Suppressor macrophage treated with lipopolysaccharide for 1 hour (primary cell): ENCODE measurements at places on chromosomes 6 and 20.

DNA sequence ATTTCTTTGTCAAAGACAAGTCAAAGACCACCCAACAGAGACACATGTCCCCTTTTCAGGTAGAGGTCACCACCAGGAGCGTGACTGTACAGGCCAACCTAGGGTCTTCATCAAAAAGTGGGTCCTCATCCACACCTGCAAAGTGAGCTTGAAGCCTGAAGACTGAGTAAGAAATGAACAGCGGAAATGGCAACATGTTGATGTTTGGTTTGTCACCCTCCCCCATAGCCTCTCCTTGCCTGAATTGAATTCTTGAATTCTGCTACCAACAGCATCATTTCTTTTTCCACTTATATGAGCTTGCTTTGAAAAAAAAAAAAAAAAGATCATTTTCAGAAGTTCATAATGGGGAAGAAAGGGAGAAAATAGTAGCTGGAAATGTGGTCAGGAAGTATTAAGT lies 104.4 kb downstream of the NFATC2 start:
- DNase-seq = no peak

DNA sequence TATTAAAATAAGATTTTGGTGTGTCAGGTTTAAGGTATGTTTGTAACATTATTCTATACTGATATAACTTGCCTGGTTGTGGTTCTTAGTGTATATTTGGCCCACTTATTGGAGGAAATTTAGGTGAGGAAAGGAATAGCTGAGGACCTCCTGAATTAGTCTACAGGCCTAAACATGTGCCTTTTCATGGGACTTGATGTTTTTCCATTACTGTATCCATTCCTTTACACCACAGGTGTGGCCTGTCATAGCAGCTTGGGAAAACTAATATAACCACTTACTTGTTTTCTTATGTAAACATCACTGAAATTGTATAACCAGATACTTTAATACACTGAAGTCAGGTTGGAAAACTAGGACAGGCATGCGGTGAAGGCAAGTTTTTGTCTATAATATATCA lies 27.6 kb downstream of the BCKDHB start:
- DNase-seq = no peak

DNA sequence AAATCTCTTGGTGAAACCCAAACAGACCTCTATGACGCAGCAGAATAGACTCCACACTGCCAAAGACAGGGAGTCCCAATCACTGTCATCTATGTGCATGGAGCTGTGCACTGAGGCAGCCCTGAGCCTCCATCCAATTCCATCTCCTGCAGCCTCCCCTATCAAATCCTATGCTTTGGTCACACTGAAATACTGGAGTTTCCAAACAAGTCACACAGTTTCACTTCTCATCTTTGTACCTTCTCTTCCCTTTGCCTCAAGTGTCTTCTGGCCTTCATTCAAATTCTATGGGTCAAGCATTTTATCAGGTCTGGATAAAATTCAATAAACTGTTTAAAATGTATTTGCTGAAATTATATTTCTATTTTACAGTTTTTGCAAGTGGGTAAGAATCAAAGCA lies 38.5 kb downstream of the FBXL4 start:
- DNase-seq = peak; percentile 53

- DNase-seq = no peak
Observed at GRCh38 chr6:93721386-93722048, 302.2 kb upstream of the EPHA7 start.

- DNase-seq = no peak
Observed at GRCh38 chr6:30657454-30657853, 10.5 kb downstream of the C6orf136 start.

DNA sequence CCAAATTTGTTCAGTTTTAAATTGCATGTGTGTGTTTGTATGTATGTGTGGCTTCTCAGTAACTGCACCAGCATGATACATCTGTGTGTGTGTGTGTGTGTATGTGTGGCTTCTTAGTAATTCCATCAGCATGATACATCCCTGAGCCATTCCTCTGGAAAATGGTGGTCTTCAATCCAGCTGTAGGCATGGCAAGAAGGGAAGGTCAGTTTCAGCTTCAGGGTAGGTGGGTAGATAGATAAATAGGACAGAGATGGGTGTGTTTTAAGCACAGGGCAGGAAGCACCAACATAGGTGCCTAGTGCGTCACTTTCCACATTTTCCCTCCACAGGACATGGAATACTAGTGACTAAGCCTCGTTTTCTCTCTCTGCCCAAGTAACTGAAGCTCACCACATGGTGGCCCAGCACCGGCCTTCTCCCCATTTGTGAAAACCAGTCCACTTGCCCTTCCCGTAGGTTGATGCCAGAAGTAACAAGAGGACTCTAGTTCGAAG lies 82.9 kb downstream of the RPP40 start:
- no peak for DNase-seq

- DNase-seq = peak; percentile 79
Observed at GRCh38 chr20:4324611-4325243, 309.4 kb upstream of the RNF24 start.

DNA sequence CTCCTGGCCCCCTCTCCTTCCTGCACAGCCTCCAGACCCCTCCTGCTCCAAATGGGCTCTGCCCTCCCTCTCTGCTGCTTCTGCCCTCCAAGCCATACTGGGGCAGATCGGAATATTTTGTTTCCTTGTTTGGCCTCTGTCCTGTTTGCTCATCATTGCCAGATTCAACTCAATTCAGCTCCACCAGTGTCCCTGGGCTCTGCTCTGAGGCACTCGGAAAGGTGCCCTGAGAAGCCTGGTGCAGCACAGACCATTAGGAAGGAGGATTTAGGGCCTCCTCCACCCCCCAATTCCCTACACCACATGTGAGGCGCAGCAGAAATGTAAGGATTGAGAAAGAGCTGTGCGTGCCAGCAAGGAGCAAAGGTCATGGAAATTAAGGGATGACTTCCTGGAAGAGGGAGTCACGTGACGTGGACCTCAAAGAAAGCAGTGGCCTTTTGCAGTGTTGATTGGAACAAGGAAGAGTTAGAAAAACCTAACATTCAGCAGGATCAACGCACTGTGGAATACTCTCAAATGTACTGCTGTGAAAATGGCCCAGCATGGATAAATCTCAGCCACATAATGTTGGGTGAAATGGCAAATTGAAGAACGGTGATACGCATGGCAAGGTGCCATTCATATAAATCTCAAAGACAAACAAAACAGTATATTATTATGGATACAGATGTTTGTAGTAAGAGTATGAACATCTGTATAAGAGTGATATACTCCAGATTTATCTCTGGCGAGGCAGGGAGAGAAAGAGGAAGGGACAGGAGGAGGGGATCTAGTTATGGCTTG lies 229.5 kb upstream of the RNF24 start:
- DNase-seq = no peak

DNA sequence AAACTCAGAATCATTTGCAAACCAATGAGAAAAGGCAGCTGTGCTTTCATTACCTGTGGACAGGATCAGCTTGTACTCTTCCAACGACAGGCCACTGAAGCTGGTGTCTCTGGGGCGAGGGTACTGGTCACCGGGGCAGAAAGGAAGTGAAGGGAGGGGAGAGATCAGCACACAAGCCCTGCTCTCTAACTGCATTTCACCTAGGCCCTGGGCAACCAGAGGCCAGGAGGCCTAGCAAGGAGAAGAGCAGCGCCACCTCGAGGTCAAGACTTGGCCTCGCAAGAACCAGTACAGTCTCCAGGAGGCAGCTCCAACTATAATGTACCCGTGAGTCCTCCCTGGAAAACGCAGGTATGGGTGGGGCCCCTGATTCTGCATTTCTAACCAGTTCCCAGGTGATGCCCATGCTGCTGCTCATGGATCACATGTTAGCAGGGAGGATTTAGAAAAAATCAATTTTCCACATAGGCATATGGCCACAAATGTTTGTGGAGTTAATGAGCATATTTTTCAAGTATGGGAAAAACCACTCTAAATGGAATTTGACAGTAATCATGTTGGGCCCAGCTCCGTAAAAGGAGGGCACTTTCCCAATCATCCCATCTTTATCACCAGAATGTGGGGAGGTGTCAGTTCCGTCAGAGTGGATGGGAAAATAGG lies 11.0 kb downstream of the UQCC2 start:
- peak; percentile 84 for DNase-seq

DNA sequence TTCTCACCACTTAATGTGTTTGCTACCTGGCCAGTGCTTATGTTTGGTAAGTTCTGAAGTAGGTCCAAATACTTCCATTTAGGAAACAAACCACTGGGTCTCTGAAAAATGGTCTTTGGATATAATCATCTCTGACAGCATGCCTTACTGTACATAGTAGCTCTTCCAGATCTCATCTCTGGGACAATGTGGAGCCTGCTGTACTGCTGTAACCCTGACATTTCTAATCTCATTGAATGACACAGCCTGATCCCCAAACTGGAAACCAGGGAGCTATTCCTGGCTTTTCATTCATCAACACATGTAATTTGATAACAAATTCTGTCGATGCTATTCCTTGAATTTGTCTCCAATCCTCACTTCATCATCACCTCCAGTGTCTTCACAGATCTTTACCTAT lies 23.5 kb downstream of the OGFRL1 start:
- DNase-seq = no peak

DNA sequence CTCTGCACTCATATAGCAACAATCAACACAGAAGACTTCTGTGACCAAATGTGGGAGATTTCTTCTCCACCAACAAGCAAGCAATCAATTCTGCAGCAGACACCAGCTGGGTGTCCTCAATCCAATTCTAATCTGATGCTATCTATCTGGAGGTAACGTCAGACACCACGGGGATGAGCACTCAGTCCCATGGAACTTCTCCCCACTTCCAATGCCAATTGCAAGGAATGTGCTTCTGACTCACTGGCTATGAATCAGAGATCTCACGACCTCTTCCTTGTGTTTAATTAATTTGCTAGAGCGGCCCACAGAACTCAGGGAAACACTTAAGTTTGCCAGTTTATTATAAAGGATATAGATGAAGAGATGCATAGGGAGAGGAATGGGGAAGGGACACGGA lies 103.5 kb upstream of the SIRPG start:
- DNase-seq = no peak

GRCh38 chr6:37241775-37242428 lies 15.7 kb upstream of the TBC1D22B start:
- no peak for DNase-seq

DNA sequence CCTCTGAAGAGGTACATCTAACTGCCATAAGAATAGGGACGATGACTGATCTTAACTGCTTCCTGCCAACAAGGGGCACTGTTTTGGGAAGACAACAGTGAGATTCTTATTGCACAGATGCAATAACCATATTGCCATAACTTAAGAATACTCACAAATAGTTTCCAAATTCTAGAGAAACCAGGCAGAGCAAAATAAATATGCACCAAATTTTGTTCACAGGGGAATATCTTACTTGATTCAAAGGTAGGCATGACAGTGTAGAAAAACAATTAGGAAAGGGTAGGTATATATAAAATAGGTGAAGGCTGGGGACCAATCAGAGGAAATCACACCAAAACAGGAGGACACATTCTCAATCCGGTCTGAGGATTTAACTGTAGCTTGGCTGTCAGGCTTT lies 49.9 kb upstream of the CST7 start:
- no peak for DNase-seq
